Right ventricle myocardium inferior (tissue), 1 donor: ENCODE measurements at places on chromosomes 11 and 22. TPM values are rescaled to one million over a fixed set of nuclear protein-coding genes. Genes with fewer than 3 reads are reported as not detected.

CDC45 gene
- 0.76 TPM for total RNA-seq

ARHGAP8 gene
- 0.16 TPM for total RNA-seq

SHANK3 gene
- total RNA-seq = 22.2 TPM

GUCY1A2 gene
- 12.4 TPM for total RNA-seq

DUSP8 gene
- 10.5 TPM for total RNA-seq

TYR gene
- total RNA-seq = not detected

BBOX1 gene
- not detected for total RNA-seq

MYBPC3 gene
- 2,397 TPM for total RNA-seq

EIF3D gene
- total RNA-seq = 67.1 TPM

NXPE1 gene
- not detected for total RNA-seq

FZD4 gene
- 31.3 TPM for total RNA-seq

LRRC74B gene
- not detected for total RNA-seq

PHOX2A gene
- not detected for total RNA-seq

TEF gene
- 23.5 TPM for total RNA-seq

RIN1 gene
- 1.6 TPM for total RNA-seq

MFNG gene
- total RNA-seq = 14.4 TPM

LSP1 gene
- total RNA-seq = 22.5 TPM

GPHA2 gene
- total RNA-seq = not detected

APOL4 gene
- total RNA-seq = 6.9 TPM

CYP2D6 gene
- total RNA-seq = not detected

HTR3A gene
- total RNA-seq = not detected

OR10G6 gene
- total RNA-seq = not detected

HSPB2 gene
- 43.7 TPM for total RNA-seq

APOBEC3H gene
- total RNA-seq = 0.32 TPM

PLEKHA7 gene
- total RNA-seq = 18.3 TPM

HTR3B gene
- total RNA-seq = not detected

TCP11L1 gene
- total RNA-seq = 6.4 TPM

XKR3 gene
- not detected for total RNA-seq

SAA2 gene
- total RNA-seq = 1.8 TPM

OR8K3 gene
- total RNA-seq = not detected

TTLL12 gene
- total RNA-seq = 13.2 TPM

NFRKB gene
- total RNA-seq = 11.5 TPM

OR51B4 gene
- not detected for total RNA-seq

NUMA1 gene
- 81.3 TPM for total RNA-seq

TBC1D10A gene
- total RNA-seq = 7.1 TPM

RHOG gene
- 25.6 TPM for total RNA-seq

DCUN1D5 gene
- total RNA-seq = 30.8 TPM

GLB1L2 gene
- 0.32 TPM for total RNA-seq

CLDN5 gene
- total RNA-seq = 29.9 TPM

IGSF22 gene
- 1.4 TPM for total RNA-seq

CHST1 gene
- 3.2 TPM for total RNA-seq

RFPL3 gene
- total RNA-seq = not detected

CSNK2A3 gene
- 0.62 TPM for total RNA-seq

CCDC73 gene
- not detected for total RNA-seq

BEST1 gene
- 1.9 TPM for total RNA-seq

SLCO2B1 gene
- 33.4 TPM for total RNA-seq

CRYBA4 gene
- total RNA-seq = not detected

CLTCL1 gene
- 8.3 TPM for total RNA-seq
